ENCODE measurements at places on chromosomes 5 and 9. TPM values are rescaled to one million over a fixed set of nuclear protein-coding genes. Genes with fewer than 3 reads are reported as not detected.

DNA sequence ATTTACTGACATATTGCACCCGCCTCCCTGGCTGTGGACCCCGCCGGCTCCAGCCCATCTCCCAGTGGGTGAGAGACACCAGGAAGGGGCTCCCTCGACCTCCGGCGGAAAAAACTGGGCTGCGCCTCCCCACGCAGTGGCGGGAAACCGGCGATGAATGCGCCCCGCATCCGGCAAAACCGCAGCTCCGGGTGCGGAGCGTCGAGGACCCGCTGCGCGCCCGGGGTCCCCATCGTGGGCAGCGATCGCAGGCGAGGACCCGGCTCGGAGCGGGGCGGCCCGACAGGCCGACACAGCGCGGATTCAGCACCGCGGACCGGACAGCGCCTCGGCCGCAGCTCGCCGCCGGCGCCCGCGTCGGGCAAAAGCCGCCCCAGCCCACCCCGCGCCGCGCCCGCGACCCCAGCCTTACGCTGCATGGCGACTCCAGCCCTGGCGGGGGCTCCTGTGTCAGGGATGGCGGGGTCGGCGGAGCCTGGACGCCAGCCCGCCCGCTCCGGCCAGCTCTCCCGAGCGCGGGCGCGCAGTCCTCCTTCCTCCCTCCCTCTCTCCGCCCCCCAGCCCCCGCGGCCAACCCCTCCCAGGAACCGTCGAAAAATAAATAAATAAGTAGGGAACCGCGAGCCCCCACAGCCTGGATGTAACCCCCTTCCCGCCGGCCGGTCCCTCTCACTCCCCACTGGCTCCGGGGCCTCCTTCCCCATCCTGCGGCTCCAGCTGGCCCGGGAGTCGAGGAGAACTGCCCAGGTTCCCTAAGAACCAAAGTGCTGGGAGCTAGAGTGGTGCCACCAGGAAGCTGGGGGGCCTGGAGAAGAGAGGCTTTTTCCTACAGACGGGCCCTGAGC is 3.1 kb downstream of the LHX3 start:
- DNase-seq, result peak; percentile 63
- H3K27ac ChIP-seq, result no peak overlapping the region
- no peak overlapping the region for H3K4me3 ChIP-seq
- no peaks in the 10 kb centered on the region for H3K4me1 ChIP-seq
- no peaks in the 10 kb centered on the region for H3K36me3 ChIP-seq
- H3K27me3 ChIP-seq, result peaks cover 39% of the 10 kb centered on the region

DNA sequence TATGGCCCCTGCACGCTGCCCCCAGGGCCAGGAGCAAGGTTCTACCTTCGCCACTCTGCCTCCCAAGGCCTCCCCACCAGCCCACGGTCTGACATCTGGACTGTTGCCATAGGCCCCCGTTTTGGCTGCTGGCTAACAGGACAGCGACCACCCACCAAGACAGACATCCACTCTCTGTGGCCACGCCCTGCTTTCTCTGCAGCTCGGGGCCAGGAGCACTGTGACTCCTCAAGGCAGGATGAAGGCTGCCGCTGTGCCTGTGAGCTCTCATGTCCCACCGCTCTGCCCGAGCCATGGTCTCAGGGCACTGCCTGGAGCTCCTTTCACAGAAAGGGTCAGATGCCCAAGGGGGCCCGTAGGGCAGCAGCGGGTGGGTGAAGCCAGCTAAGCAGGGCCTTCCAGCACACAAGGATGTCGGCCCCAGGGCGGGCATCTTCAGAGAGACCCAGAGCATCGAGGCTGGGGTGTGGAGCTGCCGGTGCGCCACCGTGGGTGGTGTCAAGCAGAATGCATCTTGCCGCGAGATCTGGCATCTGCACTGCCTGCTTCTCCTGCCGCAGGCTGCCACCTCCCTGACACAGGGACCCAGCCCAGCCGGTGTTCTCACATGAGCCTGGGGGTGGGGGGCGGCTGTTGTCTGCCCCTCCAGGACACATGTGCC is 92.2 kb upstream of the ADAMTS2 start:
- no peak overlapping the region for H3K27ac ChIP-seq
- peak; percentile 63 for DNase-seq
- no peaks in the 10 kb centered on the region for H3K36me3 ChIP-seq
- H3K4me3 ChIP-seq, result no peak overlapping the region
- peaks cover 48% of the 10 kb centered on the region for H3K4me1 ChIP-seq

DNA sequence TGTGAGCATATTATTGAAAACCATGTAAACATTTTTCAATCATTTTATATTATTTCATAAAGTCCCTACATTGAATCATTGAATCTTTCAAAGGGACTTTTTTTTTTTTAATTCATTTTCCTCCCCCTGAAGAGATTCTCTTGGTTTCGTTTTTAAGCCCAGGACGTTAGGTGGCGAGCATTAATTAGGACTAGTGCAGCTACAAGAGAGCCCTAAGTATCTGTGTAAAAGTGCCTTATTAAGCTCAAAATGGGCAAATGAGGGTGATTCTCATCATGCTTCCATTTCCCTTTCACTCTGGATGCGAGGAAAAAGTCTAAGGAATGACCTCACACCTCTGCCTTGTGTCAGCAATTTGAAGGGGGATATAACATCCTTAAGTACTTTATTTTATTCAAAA is 517.9 kb upstream of the ITGA1 start:
- no peak overlapping the region for H3K27ac ChIP-seq
- H3K27me3 ChIP-seq, result no peaks in the 10 kb centered on the region
- no peak overlapping the region for H3K4me3 ChIP-seq
- no peaks in the 10 kb centered on the region for H3K36me3 ChIP-seq
- no peaks in the 10 kb centered on the region for H3K4me1 ChIP-seq

- no peak overlapping the region for H3K4me3 ChIP-seq
- no peak for DNase-seq
- no peaks in the 10 kb centered on the region for H3K27me3 ChIP-seq
- no peaks in the 10 kb centered on the region for H3K4me1 ChIP-seq
- H3K36me3 ChIP-seq, result no peaks in the 10 kb centered on the region
Measured at GRCh38 chr5:63398346-63398745, 563.9 kb downstream of the HTR1A start.

GRCh38 chr5:142290577-142291299 is 34.1 kb downstream of the SPRY4 start:
- no peaks in the 10 kb centered on the region for H3K36me3 ChIP-seq
- no peak overlapping the region for H3K4me3 ChIP-seq
- H3K27me3 ChIP-seq, result no peaks in the 10 kb centered on the region
- no peak for DNase-seq
- peaks cover 20% of the 10 kb centered on the region for H3K4me1 ChIP-seq

DNA sequence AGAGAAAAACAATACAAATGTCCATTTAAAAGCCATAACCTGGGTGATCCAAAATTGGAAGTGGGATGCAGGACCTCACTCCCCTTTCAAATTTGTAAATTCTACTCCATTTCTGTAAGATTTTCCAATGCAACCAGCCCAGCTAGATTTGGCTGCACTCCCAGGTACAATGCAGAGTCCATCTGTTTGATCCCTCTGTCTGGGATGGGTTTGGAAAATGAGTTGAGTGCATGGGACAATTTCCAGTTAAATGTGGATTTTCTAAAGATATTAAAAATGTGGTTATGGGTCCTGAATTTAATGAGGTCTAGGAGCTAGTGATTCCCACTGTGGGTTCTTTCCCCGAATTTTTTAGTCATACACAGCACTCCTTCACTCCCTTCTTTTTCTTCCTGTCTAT is 104.0 kb upstream of the ATP10B start:
- no peaks in the 10 kb centered on the region for H3K36me3 ChIP-seq
- peak; percentile 23 for DNase-seq
- no peaks in the 10 kb centered on the region for H3K4me1 ChIP-seq
- H3K27ac ChIP-seq, result no peak overlapping the region

DNA sequence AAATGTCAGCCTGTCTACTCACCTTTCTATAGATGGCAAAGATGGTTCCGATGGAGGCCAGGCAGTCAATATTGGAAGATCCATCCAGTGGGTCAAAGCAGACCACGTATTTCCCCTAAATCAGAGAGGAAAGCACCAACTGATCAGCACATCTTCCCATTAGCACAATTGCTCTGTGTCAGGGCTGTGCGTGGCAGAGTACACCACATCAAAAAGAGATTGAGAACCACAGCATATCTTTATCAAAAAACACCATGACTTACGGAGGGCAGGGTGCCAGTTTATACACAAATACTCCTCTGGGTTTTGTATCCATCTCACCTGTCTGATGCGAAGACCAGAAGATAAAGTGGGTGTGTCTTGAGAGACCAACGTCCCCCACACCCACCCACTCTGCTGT is 9.1 kb downstream of the FBP2 start:
- H3K36me3 ChIP-seq, result no peaks in the 10 kb centered on the region
- H3K4me3 ChIP-seq, result no peak overlapping the region
- no peak overlapping the region for H3K27ac ChIP-seq
- DNase-seq, result no peak
- no peaks in the 10 kb centered on the region for H3K27me3 ChIP-seq

GRCh38 chr9:113589407-113589806 is 125.9 kb downstream of the RGS3 start:
- no peaks in the 10 kb centered on the region for H3K36me3 ChIP-seq
- DNase-seq, result peak; percentile 45
- no peaks in the 10 kb centered on the region for H3K27me3 ChIP-seq
- peaks cover 15% of the 10 kb centered on the region for H3K4me1 ChIP-seq

AIF1L gene
- total RNA-seq, result 16.5 TPM

MEGF10 gene
- total RNA-seq, result 0.82 TPM

GRCh38 chr5:76351176-76351575 is 51.9 kb upstream of the IQGAP2 start:
- no peaks in the 10 kb centered on the region for H3K27me3 ChIP-seq
- no peaks in the 10 kb centered on the region for H3K36me3 ChIP-seq
- no peaks in the 10 kb centered on the region for H3K4me1 ChIP-seq
- no peak for DNase-seq
- H3K27ac ChIP-seq, result no peak overlapping the region
- no peak overlapping the region for H3K4me3 ChIP-seq

JAK2 gene
- 30.5 TPM for total RNA-seq

DNA sequence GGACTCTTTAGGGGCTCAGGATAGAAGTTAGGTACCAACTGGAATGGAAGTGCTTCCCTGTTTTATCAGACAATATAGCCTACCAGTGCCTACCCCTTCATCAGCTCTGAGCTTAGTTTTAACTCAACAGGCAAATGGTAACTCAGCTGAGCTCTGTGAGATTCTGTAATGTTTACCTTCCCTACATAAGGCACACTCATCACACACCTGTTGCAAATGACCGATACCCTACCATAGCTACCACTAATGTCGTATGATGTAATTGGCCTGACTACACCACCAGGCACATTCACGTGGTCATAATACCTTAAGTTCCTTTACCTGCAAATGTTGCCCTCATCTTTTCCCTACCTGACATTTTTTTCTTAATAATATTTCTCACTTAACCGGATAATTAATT is 254.8 kb downstream of the ADGRV1 start:
- DNase-seq, result no peak
- no peaks in the 10 kb centered on the region for H3K4me1 ChIP-seq
- no peak overlapping the region for H3K4me3 ChIP-seq
- no peaks in the 10 kb centered on the region for H3K36me3 ChIP-seq

DNA sequence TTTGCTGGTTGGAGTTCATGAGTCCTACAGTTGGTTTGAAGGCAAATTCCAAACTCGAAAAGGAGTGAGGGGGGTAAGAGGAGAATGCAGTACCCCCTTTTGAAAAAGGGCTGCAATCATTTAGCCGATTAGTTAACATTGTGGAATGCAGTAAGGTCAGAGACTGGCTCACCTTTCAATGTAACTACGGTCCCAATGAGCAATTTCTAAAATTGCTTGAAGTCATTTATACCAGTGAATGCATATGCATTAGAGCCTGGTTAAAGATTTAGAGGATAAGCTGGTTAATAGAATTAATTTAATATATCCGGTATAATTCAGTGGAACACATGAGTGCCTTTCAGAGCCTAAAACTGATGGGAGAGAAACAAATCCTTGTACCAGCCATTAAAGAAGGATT is 172.6 kb upstream of the PAPPA start:
- no peak for DNase-seq
- H3K27me3 ChIP-seq, result no peaks in the 10 kb centered on the region
- no peaks in the 10 kb centered on the region for H3K36me3 ChIP-seq
- peaks cover 3% of the 10 kb centered on the region for H3K4me1 ChIP-seq
- H3K4me3 ChIP-seq, result no peak overlapping the region
- no peak overlapping the region for H3K27ac ChIP-seq

- no peak for DNase-seq
- H3K27me3 ChIP-seq, result no peaks in the 10 kb centered on the region
- no peak overlapping the region for H3K27ac ChIP-seq
- peaks cover 3% of the 10 kb centered on the region for H3K36me3 ChIP-seq
- H3K4me3 ChIP-seq, result no peak overlapping the region
Measured at GRCh38 chr5:156755421-156756087, 94.5 kb upstream of the PPP1R2B start.

DNA sequence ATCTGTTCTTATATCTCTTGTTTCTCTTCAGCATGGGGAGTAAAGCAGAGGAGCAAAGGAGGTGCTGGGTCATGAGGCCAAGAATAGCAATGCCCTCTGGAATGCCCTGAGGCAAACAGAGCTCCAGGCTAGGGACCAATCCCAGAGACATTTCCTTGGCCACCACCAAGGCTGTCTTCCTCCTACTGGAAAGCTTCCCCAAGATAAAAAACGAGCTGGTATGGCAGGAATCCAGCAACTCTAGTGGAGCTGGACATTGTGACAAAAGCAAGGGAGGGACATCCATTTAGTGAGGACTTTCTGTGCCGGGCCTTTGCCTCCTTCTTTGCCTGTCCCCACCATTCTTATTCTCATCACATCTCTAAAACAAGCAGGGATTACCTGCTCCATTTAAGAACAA is 161.6 kb downstream of the ASTN2 start:
- no peaks in the 10 kb centered on the region for H3K27me3 ChIP-seq
- H3K4me3 ChIP-seq, result no peak overlapping the region
- H3K36me3 ChIP-seq, result no peaks in the 10 kb centered on the region

PTPA gene
- total RNA-seq, result 145 TPM

DNA sequence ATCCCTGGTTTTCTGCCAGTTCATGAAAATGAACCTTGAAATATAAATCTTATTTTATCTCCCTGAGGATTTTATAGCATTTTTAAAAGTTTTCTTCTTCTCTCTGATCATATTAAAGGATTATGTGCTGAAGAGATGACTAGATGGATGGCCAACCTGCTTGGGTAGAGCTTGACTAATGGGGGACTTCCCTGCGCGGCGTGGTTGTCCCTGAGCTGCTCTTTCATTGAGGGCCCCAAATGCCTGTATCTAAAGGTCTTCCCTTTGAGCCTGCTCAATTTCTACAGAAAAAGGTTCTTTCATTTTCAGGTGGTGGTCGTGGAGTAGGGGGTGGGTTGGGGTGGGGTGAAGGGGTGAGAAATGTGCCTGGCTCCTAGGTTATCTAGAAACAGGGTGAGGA is 20.5 kb upstream of the CDKN2AIPNL start:
- H3K27me3 ChIP-seq, result no peaks in the 10 kb centered on the region
- DNase-seq, result no peak
- no peak overlapping the region for H3K27ac ChIP-seq

WNK2 gene
- 8.5 TPM for total RNA-seq

GRCh38 chr9:137679695-137680305 is 61.0 kb downstream of the EHMT1 start:
- no peak overlapping the region for H3K27ac ChIP-seq
- H3K27me3 ChIP-seq, result no peaks in the 10 kb centered on the region
- H3K4me1 ChIP-seq, result peaks cover 11% of the 10 kb centered on the region
- no peak for DNase-seq

DOCK2 gene
- 47.8 TPM for total RNA-seq
